Endothelial cell of umbilical vein (primary cell): ENCODE measurements at places on chromosomes 12 and 14. TPM values are rescaled to one million over a fixed set of nuclear protein-coding genes. Genes with fewer than 3 reads are reported as not detected.

Gene HHIPL1
- 1.3 TPM in 2 replicates for polyA plus RNA-seq

Gene PPM1H
- 1.0 and 1.1 TPM in 2 replicates for polyA plus RNA-seq

Gene SPTB
- polyA plus RNA-seq, result 0.02 and 0.03 TPM in 2 replicates

DNA sequence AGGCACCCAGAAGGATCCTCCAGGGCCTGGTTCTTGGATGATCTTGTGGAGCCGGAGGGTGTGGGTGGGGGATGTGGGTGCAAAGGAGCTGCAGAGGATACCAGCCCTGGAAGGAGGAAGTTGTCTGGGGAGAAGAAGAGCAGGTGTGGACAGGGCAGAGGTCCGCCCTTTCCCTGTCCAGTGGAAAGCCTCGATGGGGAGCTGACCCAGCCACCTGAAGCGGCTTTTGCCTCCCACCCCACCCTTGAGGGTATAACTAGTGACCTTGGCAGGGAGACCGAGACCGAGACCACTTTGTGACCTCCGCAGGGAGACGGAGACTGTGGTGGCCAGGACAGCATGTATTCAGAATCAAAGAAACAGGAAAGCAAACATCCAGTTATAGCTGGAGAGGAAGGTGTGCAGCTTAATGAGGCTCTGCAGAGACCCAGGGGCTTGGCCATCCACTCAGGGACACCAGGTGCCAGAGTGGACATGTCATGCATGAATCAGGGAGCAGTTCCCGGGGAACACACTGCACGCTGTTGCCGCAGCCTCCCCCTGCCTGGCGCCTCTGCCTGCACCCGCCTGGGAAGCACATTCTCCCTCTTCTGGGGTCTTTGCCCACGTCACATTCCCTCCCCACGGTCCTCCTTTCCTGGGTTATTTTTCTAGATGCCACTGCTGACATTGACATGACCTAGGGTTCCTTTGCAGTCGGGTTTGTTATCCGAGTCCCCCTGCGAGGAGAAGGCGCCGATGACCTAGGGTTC is 87.7 kb downstream of the ADGRD1 start:
- DNase-seq, result no peak
